Activated naive CD8-positive, alpha-beta T cell treated with anti-CD3 and anti-CD28 coated beads for 36 hours (primary cell): ENCODE measurements at places on chromosomes 1 and 21.

GRCh38 chr21:34625030-34625593 lies 10.2 kb upstream of the RCAN1 start:
- DNase-seq: no peak

DNA sequence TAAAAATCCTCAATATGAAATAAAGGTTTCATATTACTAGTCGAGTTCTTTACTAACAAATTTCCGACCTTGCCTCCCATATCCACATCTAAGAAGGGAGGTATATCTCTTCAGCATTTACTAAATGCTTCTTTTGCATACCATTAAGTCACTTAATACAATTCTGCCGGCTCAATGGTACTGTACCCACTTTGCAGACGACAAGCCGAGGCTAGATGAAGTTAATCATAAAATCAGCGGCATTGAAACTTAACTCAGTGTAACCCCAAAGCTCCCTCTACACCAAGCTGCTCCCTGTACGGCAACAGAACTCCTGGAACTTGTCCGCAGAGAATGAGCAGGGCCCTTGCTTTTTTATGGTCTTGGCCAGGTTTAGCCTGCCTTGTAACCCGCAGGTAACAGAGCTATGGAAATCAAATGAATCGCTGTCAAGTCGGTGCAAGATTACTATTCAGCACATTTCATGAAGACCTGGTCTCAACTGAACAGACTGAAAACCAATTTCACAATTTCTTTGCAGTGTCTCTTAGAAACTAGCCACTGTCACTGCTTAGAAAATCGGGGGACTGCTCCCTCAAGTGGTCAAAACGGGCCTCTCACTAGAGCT lies 738 bp downstream of the INTS7 start:
- no peak for DNase-seq

DNA sequence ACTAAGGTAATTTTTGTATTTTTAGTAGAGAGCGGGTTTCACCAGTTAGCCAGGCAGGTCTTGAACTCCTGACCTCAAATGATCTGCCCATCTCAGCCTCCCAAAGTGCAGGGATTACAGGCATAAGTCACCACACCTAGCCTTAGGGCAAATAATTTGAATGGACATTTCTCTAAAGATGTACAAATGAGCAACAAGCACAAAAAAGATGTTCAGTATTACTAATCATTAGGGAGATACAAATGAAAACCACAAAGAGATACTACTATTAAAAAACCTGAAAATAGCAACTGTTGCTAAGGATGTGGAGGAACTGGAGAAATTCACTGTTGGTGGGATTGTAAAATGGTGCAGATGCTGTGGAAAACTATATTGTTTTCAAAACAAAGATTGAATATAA lies 79.1 kb downstream of the GABPA start:
- no peak for DNase-seq

GRCh38 chr1:91026320-91026719 lies 4.5 kb upstream of the ZNF644 start:
- DNase-seq: no peak

DNA sequence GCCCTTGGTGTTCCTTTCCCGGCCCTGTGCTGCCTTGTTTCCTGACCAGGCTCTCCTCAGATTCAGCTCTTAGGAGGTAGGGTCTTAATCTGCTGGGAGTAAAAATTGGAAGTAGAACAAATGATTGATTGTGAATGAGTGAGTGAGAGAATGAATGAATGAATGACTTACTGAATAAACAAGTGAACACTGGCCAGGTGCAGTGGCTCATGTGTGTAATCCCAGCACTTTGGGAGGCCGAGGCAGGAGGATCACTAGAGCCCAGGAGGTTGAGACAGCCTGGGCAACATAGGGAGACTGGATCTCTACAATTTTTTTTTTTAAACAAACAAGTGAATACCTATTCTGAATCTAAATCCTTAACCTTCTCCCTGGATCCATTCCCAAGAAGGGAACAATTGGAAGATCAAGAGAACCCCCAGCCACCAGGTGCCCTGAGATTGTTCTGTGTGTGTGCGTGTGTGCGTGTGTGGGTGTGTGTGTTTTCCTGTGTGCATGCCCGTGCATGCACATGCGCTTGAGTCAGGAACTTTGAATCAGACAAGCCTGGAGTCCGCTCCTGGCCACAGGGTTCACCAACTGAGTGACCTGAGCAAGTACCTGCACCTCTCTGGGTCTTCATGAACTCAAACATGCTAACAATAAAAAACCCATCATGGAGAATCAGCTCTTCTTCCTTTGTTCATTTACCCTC lies 24.3 kb upstream of the CITED4 start:
- no peak for DNase-seq
